ENCODE measurements at places on chromosomes 6 and 20.

- DNase-seq = peak; percentile 80
Observed at GRCh38 chr20:36847009-36847709, 28.8 kb upstream of the TLDC2 start.

- no peak for DNase-seq
Observed at GRCh38 chr6:5531853-5532375, 270.6 kb downstream of the FARS2 start.

DNA sequence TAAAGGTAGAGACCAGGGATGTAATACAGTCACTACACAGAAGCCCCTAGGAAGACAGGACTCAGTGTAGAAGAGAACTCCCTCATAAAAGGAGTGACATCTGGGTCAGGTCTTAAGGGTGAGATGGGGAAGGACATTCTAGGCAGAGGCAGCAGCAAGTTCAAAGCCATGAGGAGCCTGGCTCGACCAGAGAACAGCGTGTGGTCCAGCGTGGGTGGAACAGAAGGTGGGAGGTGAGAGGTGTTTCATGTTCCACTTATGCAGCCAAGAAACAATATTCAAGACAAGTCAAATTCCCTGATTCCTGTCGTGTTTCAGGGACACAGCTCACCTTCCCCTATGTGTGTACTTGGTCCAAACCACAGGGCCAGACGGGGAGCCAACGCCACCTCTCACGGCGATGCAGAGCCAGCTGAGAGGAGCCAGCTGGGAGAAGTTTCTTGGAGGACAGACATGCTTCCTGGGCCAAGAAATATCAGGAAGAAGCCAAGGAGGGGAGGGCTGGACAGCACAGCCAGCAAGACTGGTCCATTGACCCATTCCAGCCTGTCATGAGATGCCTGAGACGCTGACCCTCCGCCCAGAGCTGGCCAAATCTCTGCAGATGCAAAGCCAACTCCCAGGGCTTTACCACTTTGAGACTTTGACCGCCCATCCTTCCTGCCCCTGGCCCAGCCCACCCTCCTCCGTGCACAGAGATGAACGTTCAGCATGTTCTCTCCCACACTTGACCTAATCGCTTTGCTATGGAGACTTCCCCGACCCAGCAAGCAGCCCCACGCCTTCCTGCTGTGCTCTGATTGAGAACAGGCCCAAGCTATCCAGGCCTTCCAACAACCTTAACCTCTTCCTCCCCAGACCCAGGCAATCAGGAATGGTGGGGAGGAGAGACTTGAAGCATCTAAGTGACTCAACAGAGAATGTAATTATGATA lies 113.8 kb downstream of the PRND start:
- no peak for DNase-seq

GRCh38 chr6:43800746-43801494 lies 30.9 kb downstream of the VEGFA start:
- DNase-seq = peak; percentile 10

GRCh38 chr20:14617123-14617522 lies 279.7 kb upstream of the FLRT3 start:
- DNase-seq = no peak

GRCh38 chr6:2108700-2109306 lies 136.6 kb downstream of the GMDS start:
- no peak for DNase-seq

DNA sequence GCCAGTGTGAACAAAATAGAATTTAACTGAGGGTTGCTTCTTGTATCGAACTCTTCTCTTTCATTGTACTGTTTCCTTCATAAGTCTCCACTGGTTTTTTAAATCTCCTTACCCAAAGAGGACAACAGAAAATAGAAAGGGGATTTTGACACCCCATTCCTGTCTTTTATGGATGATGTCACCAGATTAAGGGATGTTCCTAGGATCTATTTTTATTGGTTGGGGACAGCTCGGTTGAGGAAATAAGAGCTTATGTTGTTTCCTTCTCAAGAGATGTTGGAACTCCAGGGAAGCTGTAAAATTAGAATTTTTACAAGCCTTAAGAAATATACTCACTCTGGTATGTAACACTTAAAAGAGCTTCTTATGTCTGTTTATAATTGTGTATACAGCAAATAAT lies 171.5 kb downstream of the PHF3 start:
- DNase-seq = no peak

GRCh38 chr6:141050471-141050870 lies 1082.3 kb upstream of the GJE1 start:
- no peak for DNase-seq

DNA sequence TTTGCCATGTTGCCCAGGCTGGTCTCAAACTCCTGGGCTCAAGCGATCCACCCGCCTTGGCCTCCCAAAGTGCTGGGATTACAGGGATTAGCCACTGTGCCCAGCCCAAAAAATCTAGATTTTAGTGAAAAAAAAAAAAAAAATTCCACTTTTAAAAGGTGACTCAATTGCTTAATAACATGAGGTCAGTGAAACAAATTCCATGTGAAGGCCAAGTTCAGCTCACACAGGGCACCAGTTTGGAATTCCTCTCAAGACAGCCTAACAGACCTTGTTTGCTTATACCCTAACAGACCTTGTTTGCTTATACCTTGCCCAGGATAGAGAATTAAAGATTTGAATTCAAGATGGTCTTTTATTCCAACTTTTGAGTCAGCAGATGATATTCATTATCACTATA lies 5.1 kb downstream of the RRBP1 start:
- no peak for DNase-seq

GRCh38 chr6:124393536-124393935 lies 568.7 kb upstream of the RNF217 start:
- DNase-seq = no peak

DNA sequence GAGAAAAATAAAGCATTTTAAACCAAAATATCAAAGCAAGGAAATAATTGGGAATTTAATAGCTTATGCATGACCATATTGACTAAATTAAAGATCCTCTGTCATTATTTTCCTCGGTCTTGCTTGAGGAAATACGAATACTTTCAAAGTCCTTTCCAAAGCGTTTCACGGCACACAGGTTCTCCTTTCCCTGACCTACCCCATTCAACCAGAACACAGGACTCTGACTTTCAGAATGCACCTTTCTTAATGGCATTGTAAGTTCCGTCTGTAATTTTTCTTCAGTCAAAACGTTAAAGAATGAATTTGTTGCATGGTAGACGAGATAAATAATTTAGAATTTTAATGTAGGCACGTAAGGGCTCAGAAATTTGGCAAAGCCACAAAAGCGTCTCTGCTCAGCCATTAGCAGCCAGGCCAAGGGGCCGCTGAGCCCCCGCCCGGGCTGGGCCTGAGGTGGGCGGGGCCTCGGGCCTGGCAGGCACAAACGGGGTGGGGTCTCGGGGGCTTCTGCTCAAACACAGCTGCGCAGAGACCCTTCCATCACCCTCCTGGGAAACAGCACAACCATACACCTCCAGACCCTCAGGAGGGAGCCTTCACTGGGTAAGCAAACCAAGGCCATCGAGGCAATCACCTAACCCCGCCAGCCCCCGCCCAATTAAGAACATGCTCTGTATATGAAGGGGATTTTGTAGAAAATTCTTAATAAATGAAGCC lies 3.4 kb downstream of the NEDD9 start:
- no peak for DNase-seq

- DNase-seq = no peak
Observed at GRCh38 chr6:93176070-93176469, 243.3 kb downstream of the EPHA7 start.

- DNase-seq = no peak
Observed at GRCh38 chr20:25281541-25281991, 33.7 kb downstream of the PYGB start.

DNA sequence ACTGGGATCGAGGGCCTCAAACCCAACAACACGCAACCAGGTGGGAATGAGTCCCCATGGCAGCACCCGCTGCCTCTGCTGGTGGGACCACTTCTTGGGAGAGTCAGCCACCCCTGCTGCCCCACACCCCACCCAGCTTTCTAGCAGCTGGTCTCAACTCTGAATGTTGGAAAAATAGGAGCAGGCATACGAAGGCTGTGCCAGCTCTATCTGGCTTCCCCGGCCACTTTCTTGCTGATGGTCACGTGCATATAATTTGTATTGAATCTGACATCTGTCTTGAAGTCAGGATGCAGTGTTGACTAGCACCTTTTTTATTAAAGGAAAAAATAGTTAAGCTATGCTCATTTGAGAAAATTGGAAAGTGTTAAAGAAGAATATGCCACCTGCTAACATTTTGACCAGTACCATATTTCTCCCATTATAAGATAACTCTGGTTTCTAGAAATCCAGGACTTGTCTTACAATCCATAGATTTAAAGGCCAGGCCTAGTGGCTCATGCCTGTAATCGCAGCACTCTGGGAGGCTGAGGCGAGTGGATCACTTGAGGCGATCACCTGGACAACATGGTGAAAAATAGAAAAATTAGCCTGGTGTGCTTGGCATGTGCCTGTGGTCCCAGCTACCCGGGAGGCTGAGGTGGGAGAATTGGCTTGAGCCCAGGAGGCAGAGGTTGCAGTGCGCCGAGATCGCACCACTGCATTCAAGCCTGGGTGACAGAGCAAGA lies 26.9 kb upstream of the MAPRE1 start:
- no peak for DNase-seq

Data from putamen (tissue), 1 donor.